ENCODE measurements at places on chromosomes 3 and 15.

GRCh38 chr3:193982258-193982659 lies 153.7 kb upstream of the HES1 start:
- no peak for DNase-seq

DNA sequence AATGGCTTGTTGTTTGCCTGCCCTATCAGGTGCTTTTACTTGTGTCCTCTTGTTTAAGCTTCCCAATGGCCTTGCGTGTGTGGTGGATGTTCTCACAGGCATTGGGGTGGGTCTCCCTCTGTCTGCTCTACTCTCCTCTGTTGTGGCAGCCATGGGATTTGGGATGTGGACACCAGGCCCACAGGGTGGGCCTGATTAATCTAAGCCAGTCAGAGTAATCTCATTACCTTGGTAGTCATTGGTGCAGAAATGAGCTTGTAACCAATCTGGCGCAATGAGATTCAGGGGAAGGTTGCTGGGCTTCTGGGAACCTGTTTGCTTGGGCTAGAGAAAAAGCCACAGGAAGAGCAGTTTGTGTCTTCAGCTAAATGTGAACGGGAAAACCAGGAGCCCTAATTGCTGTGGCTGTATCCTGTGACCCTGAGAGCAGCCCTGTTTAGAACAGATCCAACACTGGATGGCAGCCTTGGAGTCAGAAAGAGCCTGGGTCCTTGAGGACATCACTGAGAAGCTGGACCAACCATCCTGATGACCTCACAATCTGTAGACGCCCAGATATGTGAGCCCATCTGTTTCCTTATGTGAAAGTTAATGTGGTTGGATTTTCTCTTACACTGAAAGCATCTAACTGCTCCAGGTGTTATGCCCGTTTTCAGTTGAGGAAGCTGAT lies 157.3 kb upstream of the UBE2E1 start:
- DNase-seq: peak; percentile 24

- DNase-seq: peak; percentile 25
Observed at GRCh38 chr3:119175872-119176756, 2.7 kb downstream of the UPK1B start.

GRCh38 chr3:127780536-127781400 lies 41.5 kb downstream of the MGLL start:
- DNase-seq: no peak

- DNase-seq: no peak
Observed at GRCh38 chr3:28224430-28224829, 17.0 kb upstream of the CMC1 start.

DNA sequence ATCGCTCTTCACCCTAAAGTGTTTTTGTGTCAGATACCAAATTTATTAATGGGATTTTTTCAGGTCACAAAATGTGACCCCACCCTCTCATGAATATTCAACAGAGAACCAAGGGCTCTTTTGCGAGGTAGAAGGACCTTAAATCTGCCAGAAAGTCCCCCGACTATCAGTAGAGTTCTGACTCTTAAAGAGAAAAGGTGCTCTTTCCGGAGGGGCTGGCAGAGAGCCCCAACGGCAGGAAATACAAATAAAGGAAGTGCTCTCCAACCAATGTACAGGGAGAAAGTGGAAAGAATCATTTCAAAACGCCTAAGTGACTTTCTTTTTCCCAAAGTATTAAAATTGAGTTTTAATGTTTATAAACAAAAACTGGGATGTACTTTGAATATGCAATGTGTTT lies 517.2 kb downstream of the FOXP1 start:
- DNase-seq: no peak

- DNase-seq: no peak
Observed at GRCh38 chr15:59699810-59700431, 10.8 kb upstream of the BNIP2 start.

DNA sequence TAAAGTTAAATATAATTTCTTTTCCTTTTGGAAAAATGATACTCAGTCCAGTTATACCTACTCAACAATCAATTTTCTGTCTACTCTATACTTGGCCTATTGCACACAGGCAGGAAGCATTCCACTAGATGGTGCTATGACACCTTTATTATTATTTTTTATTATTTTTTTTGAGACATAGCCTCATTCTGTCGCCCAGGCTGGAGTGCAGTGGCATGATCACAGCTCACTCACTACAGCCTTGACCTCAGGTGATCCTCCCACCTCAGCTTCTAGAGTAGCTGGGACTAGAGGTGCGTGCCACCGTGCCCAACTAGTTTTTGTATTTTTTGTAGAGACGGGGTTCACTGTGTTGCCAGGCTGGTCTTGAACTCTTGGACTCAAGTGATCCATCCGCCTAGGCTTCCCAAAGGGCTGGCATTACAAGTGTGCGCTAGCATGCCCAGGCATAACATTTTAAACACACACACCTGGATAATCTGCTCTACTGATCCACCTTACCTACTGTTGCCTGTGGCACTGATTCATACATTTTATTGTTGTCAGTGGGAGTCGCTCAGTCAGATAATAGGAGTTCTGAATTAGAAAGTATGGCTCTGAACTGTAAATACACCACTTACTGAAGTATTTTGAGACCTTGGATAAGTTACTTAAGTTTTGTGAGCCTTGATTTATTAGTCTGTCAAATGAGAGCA lies 56.2 kb downstream of the EIF3J start:
- no peak for DNase-seq

GRCh38 chr15:101439285-101439919 lies 50.1 kb downstream of the PCSK6 start:
- peak; percentile 34 for DNase-seq

GRCh38 chr3:122730240-122730639 lies 49.6 kb downstream of the PARP14 start:
- DNase-seq: no peak

DNA sequence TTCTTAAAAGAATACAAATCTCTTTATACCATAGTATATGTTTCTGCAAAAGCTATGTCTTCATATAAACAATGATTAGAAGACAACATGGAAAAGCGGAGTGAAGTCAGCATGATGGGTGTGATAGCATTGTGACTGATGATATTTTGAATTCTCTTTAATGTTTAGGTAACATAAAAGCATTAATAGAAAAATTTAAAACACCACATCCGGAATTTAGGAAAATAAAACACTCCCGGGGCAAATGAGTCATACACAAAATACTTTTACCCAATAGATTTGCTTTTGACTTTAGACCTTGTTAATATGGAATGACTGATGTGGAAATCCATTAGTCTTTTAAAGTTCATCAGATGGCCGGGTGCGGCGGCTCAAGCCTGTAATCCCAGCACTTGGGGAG lies 134.7 kb downstream of the P3H2 start:
- no peak for DNase-seq

DNA sequence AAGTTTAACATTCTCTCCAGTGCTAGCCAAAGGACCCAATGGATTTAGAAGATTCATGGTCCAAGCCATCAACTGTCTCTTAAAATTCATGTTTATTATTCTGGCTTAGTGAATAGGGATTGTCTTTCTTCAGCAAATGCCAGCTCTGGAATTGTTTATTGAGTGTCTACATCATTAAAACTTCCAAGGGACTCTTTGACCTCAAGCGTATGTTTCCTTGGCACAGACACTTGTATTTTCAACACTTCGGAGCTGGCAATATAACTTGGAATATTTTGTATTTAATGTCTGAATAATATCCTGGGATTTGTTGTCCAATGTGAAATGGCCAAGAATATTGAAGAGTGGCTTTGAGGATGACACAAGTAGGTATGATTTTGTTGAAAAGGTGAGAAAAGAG lies 204.2 kb downstream of the EPHA3 start:
- no peak for DNase-seq

DNA sequence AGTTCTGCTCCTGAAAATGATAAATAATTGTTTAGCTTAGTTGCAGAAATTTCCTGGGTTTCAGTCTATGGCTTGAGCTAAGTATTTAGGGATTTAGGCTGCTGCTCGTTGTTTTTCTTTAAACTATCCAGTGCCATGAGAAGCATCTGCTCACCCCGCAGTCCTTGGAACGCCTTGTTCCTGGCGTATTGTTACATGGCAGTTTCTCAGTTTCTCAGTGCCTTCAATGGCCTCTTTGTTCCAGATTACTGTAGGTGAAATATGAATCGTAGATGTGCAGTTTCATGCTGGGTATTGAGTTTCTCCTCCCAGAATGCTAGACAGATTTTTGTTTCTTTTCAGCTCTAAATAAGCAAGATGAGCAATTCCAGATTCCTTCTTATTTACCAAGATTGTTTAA lies 269.5 kb upstream of the GBE1 start:
- DNase-seq: no peak

DNA sequence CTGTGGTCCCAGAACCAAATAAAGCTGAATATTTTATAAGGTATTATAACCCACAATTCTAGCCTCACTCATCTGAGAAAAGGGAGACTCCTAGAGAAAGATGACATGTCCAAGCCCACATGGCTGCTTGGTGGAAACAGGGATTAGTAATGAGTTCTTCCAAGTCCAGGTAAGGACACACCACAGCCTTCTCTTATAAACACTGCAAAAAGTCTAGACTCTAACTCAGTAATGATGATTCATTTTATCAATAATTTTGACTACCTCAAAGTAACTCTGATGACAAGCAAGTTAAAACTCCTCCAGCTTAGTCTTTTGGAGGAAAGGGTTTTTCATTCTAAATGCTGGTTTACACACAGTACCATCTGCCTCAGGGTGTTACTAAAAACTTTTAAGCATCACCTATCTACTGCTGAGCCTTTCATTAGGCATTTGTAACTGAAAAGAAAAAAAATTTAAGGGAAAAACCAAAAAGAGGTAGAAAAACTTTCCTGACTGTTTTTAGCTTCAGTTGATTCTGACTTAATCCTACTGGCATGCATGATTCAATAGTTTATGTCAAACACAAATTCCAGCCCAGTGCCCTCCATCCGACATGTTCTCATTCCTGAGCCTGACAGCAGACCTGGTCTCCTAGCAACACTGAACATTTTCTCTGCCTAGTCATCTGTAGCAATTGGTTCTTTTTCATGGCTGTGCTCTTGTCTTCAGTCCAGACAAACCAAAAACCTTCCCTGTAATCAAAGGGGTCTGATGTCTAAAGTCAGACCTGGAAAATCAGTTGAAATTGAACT lies 43.9 kb downstream of the P3H2 start:
- peak; percentile 86 for DNase-seq

GRCh38 chr3:23459889-23460546 lies 256.9 kb downstream of the UBE2E2 start:
- DNase-seq: no peak

DNA sequence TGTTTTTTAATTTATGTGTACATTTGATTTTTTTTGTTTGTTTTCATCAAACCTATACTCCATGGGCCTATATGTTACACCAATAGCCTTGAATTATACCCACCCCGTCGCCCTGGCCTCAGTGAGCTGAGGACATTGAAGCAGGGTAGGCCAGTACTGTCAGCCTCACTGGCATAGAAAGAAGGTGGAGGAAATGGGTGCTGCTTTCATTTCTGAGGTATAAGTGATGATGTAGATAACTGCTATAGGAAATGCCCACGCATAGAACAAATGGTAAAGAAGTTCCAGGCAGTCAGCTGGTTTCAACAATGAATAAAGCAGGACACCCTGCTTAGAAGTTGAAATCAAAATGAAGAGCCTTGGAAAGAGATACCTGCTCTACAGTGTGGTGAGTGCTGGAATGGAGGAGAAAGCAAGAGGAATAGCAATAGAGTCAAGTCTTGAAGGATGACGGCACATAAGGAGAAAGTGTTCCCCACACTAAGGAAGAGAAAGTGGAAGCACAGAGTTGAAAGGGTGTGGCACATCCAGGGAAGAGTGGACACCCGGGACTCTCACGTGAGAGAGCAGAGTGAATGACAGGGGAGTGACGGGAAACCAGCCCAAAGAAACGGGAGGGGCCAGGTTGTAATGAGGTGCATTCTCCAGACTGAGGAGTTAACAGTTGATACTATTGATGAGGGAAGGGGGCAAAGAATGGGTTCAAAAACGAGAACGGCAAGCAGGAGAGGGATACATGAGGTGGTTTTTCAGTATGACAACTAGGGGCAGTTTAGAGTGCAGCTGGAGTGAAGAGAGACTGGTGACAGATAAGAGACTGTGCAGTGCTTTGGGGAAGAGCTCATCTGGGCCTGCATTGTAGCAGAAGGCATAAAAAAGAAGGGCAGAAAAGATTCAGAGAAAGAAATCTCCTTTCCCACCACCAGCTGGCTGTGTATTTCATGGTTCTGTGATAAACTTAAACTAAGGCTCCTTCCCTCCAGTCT lies 70.5 kb downstream of the KLHL25 start:
- DNase-seq: no peak

DNA sequence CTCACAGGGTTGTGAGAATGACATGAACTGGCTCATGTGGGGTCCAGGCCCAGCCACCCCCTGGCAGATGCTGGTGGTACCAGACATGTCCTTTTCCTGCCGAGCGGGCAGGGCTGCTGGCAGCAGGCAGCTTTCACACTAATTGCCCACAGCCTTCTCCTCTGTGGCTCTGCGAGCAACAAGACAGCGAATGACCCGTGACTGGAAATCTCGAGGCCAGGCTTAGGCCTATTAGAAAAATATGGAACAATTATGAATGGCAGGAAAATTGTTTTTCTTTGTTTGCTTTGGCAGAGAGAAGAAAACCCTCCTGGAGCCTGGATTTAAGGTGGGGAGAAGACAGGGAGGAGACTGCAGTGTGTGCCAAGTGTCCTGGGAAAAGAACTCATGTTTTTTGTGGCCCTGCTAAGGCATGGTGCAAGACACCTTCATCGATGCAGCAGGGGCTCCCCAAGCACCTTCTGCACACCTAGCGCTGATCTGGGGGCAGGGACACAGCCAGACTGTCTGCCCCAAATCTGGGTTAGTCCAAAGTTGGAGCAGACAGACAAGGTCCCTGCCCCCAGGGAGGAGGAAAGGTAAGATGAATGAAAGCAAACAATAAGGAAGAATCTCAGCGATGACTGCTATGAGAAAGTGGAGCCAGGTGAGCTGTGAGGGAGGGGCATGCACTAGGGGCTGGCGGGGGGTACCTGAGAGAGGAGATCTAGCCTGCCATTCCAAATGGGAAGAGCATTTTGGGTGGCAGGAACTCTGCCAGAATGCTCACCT lies 193.8 kb upstream of the TLE3 start:
- DNase-seq: no peak
